Stimulated activated CD8-positive, alpha-beta memory T cell treated with anti-CD3 and anti-CD28 coated beads, Interleukin-15, amount 100 ng/mL, for 48 hours (primary cell): ENCODE measurements at places on chromosomes 2 and 18.

- DNase-seq: no peak
Observed at GRCh38 chr2:199869227-199869541, 18.2 kb upstream of the FTCDNL1 start.

GRCh38 chr2:220682616-220683015 lies 889.5 kb downstream of the EPHA4 start:
- DNase-seq: no peak

DNA sequence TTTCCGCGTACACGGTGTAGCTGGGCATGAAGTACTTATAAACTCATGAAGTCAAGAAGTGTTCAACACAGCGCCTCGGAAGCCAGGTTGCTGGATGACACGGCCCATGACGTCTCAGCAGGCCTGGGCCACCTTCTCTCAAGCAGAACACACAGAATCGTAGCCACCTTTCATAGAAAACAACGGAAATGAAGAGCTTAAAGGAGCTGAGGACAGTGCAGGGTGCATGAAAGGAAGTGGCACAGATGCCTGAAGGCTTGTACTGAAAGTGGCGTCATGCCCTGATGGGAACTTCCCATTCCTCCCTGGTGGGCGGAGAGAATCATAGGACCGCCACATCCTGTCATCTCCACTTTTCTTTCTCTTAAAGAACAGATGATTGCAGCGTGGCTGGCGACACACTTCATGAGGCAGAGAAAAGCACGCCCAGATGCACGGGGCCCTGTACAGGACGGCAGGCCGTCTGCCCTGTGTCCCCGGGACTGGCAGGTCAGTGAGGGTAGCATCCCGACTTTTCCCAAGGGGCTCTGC lies 31.1 kb downstream of the HDAC4 start:
- peak; percentile 73 for DNase-seq

GRCh38 chr2:105383432-105384166 lies 15.3 kb downstream of the FHL2 start:
- no peak for DNase-seq

DNA sequence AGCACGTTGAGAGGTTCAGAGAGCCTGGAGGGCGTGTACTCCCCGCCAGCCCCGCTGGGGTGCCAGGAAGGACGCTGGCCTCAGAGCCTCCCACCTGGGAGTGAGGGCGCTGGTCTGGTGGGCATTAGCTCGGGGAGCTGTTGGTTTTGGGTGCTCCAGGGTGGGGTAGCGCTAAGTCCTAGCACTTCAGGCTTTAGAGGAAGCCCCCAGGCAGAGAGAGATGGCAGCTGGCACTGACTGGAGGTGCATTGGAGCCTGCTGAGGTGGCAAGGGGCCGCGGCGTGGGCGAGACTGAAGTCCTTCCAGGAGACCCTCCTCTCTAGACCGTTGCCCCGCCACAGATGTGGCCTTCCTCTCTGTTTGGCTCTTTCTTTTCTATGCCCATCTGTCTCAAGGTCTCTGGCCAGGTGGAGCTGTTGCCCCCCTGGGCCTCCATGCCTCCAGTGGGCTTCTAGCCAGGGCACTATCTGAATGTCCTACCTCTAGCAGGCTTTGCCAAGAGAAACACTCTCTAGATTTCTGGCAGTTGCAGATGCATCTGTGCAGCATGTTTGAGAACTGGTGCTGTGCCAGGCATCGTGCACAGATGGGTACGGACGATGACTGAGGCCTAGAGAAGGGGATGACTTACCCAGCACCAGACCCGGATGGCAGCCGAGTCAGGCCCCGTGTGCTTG lies 6.6 kb downstream of the CAPN10 start:
- DNase-seq: no peak

DNA sequence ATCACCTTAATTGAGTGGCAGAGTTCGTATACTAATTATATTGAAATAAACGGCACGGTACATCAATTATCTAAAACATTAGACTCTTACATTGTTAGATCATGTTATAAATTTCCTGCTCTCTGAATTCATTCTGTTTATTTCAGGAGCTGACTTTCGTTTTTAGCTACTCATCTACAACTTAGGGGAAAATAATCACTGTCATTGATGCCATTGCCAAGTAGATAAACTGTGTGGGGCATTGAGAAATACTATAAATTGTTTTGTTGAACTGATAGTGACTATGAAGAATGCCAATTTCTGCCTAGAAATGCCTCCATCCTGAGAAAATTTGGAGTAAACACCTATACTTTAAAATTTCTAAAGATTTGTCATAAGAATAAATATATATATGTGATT lies 17.5 kb downstream of the ABCB11 start:
- no peak for DNase-seq

DNA sequence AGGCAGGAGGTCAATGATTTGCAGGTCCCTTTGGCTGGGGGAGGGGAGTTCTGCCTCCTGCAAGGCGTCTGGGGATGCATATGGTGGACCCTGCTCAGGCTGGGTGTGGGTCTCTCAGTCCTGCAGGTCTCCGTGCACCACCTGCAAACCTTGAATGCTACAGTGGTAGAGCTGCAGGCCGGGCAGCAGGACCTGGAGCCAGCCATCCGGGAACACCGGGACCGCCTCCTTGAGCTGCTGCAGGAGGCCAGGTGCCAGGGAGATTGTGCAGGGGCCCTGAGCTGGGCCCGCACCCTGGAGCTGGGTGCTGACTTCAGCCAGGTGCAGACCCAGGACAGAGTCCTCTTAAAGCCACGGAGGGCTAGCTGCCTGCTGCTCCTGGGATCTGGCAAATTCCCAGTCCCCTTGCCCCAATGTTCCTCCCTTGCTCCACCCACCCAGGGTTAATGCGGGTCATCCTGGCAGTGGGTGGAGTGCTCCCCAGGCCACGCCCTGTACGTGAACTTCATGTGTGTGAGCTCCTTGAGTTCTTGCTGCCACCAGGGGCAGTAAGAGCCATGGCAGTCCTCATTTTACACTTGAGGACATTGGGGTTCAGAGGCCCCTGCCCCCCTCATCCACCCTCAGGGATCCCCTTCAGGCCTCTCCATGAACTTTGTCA lies 3.1 kb downstream of the PROM2 start:
- no peak for DNase-seq

- DNase-seq: no peak
Observed at GRCh38 chr18:46448347-46448746, 208.7 kb downstream of the LOXHD1 start.
